OCI-LY7 (cell line): ENCODE measurements at places on chromosomes 5 and 9. TPM values are rescaled to one million over a fixed set of nuclear protein-coding genes. Genes with fewer than 3 reads are reported as not detected.
A peak's percentile ranks its signal among the peaks of the same experiment; 100 is the strongest.

The BARHL1 gene
- not detected in 2 replicates for total RNA-seq

The PCDHGC5 gene
- 5.0 and 5.4 TPM in 2 replicates for total RNA-seq

The CCNI2 gene
- total RNA-seq, result not detected in 2 replicates

DNA sequence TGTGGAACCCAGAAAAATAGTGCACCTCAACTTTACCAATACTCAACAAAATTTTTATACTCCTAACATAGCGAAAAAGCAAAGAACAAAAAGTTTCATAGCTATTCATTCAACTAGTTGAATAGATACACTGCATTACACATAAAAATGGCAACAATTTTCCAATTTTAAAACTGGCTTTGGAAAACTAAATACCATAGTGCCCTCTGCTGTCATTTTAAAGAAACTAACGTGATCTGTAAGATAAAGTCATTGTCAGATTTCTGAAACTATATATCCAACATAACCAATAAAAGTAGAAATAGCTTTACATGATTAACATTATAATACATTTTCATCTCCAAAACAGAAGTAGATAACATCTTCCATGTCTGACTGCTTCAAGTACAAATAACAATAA lies 31.6 kb downstream of the DTWD2 start:
- peak; percentile 16 for DNase-seq

DNA sequence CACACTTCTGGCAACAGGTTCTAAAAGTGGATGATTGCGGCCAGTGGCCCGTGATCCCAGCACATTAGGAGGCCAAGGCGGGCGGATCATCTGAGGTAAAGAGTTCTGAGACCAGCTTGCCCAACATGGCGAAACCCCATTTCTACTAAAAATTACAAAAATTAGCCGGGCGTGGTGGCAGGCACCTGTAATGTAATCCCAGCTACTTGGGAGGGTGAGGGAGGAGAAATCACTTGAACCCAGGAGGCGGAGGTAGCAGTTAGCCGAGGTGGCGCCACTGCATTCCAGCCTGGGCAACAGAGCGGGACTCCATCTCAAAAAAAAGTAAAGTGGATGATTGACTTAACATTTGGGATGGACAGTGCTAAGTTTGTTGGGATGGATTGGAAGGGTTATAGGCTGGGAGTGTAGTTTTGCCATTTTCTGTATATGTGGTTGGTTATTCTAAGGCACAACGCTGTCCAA lies 3.4 kb downstream of the MATR3 start:
- DNase-seq, result no peak

- peak; percentile 25 for DNase-seq
Observed at GRCh38 chr5:132915681-132916080, 42.2 kb downstream of the LEAP2 start.

DNA sequence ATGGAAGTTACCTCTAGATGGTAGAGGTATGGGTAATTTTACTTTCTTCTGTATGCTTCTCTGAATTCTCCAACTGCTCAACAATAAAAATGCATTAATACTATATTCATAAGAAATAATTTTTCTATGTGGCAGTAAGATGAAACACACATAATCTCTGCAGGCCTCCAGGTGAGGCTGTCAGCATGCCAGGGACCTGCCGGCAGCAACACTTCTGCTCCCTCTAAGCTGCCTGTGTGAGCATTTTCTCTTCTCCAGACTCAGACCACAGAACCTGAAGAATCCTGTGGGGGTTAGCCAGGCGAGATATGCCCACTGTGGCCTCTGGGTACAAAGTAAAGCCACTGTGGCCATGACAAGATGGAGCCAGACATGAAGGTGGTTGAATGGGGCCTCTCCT lies 316.3 kb downstream of the EBF1 start:
- no peak for DNase-seq

GRCh38 chr9:130522233-130522808 lies 57.1 kb upstream of the FUBP3 start:
- DNase-seq, result no peak
